ENCODE measurements at places on chromosomes 13 and 19. TPM values are rescaled to one million over a fixed set of nuclear protein-coding genes. Genes with fewer than 3 reads are reported as not detected.

- peak; percentile 32 for DNase-seq
- no peak overlapping the region for H3K27ac ChIP-seq
- 0 out of 2 replicates have a peak, but pooled peaks cover 7% of the 10 kb centered on the region for H3K27me3 ChIP-seq
- H3K4me1 ChIP-seq = peaks cover 37% of the 10 kb centered on the region
- peak overlapping the region; percentile 86 for H3K4me3 ChIP-seq
These were observed 514 bp downstream of the PRKACA start for GRCh38 chr19:14116918-14117578.

GRCh38 chr13:95497381-95497807 lies 55.1 kb upstream of the CLDN10 start:
- H3K27me3 ChIP-seq = peaks cover 25% of the 10 kb centered on the region
- peaks cover 13% of the 10 kb centered on the region for H3K36me3 ChIP-seq
- no peak for DNase-seq
- no peak overlapping the region for H3K4me3 ChIP-seq

GRCh38 chr13:59398127-59398526 lies 765.6 kb downstream of the DIAPH3 start:
- H3K27me3 ChIP-seq = peaks cover 2% of the 10 kb centered on the region
- DNase-seq = no peak
- peak overlapping the region; percentile 69 for H3K27ac ChIP-seq
- H3K4me1 ChIP-seq = peaks cover 17% of the 10 kb centered on the region

DNA sequence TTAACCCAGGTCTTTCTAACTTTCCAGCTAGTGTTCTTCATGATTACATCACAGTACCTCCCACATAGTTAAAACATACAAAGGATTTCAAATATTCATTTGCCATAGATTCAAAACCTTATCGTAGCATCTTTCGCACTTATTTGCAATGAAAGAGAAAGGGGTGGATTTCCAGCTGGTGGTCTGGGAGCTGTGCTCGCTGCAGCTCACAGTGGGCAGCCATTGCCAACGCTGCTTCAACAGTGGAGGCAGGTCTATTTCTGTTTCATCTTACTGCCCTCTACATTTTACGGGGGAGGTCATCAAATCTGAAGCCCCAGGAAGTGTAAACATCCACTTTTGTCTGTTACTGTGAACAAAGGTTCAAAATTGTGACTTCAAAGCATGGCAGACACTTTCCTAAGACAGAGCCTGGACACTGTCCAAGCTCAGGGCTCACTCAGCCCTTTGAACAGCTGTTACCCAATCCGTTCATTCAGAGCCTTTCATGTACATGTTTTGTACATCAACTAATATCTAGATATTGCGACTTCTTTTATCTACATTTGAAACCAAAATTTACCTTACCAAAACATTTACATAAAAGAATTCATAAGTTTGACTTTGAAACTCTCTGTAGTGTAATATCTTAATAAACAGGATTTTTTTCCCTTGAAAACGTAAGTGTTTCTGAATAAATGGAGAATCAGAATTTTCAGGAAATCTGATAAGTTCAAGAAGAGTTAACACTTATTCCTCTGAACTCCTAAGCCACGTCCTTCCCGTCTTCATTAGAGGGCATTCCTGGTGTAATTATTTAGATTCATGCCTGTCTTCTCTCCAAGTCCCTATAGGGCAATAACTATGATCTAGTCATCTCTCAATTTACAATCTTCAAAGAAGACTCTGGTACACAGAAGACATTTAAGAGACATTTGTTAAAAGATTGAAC lies 25.1 kb downstream of the STARD13 start:
- no peak for DNase-seq
- peak overlapping the region; percentile 42 for H3K27ac ChIP-seq
- no peaks in the 10 kb centered on the region for H3K27me3 ChIP-seq
- H3K4me1 ChIP-seq = peaks cover 80% of the 10 kb centered on the region
- H3K4me3 ChIP-seq = no peak overlapping the region

The PDX1 gene
- not detected for total RNA-seq

The PSG1 gene
- total RNA-seq = not detected

The OSCAR gene
- 2.7 TPM for total RNA-seq

The NR2F6 gene
- 149 TPM for total RNA-seq

The ZNF415 gene
- total RNA-seq = 9.3 TPM

The IGFL1 gene
- not detected for total RNA-seq

Data from WTC11 (cell line).